ENCODE measurements at places on chromosomes 12 and 14. TPM values are rescaled to one million over a fixed set of nuclear protein-coding genes. Genes with fewer than 3 reads are reported as not detected.

GRCh38 chr12:107493666-107494065 lies 191.9 kb upstream of the PWP1 start:
- H3K36me3 ChIP-seq = peaks cover 17% of the 10 kb centered on the region
- peak overlapping the region; percentile 90 for H3K27ac ChIP-seq
- peaks cover 30% of the 10 kb centered on the region for H3K4me1 ChIP-seq
- no peak for DNase-seq
- H3K27me3 ChIP-seq = no peaks in the 10 kb centered on the region

DNA sequence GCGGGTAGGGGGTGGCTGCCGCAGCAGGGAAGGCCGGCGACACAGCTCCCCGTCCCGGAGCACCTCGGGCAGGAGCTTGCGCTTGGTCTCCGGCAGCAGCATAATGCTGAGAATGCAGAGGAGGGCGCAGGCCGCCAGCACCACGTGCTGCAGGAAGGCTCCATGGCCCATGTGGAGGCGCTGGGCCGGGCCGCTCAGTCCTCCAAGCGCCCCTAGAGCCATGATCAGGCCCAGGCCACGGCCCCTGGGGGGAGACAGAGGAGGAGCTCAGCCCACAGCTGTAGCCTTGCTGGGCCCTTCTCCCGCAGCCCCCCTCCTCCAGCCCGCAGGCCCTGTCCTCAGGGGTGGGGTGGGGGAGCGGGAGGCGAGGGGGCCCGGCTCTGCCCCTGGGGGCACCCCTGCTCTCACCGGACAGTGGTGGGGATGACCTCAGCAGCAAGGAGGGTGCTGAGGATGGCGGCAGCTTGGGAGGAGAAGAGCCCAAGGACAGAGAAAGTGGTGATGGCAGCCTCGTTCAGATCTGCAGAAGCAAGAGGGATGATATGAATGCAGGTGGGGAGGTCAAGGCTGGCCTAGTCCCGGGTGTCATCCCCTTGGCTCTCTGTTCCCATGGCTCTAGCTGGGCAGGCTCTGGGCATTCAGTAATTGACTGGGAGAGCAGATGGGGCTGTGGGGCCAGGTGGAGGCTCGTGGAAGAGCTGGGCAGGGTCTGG lies 5.8 kb downstream of the SLC22A17 start:
- H3K4me1 ChIP-seq = peaks cover 13% of the 10 kb centered on the region
- no peak overlapping the region for H3K27ac ChIP-seq
- DNase-seq = no peak
- H3K4me3 ChIP-seq = no peak overlapping the region
- peaks cover 26% of the 10 kb centered on the region for H3K27me3 ChIP-seq
- no peaks in the 10 kb centered on the region for H3K36me3 ChIP-seq

DNA sequence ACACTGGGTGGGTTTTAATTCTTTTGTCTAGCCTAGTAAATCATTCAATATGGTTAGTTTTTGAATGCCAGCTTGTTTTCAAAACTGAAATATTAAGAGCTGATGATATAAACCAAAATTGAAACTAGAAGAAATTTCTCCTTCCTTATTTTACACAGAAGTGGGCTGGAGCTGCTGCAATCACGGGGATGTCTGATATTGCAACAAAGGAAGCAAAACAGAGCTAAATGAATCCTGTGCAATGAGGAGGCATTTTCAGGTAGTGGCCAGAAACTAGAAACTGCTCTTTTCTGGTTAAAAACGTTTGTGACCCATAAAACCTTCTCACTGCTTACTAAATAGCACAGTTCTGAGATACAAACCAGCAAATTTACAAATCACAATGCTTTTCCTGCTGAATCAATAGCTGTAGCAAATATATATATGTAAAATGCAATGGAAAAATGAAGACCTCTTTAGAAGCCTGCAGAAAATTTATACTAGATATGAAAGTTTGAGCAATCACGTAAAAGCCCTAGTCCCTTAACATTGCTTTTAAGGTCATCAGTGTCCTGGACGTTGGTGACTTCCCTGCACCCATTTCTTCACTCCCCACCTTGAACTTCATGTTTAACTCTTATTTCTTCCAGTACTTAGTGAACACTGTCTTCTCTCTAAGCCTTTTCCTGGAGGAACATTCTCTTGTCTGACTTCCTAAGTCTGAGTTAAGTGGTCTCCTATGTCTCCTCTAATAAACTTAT lies 15.9 kb upstream of the LRRK2 start:
- no peaks in the 10 kb centered on the region for H3K27me3 ChIP-seq
- H3K27ac ChIP-seq = no peak overlapping the region
- H3K36me3 ChIP-seq = no peaks in the 10 kb centered on the region
- no peak for DNase-seq

- H3K36me3 ChIP-seq = no peaks in the 10 kb centered on the region
- DNase-seq = peak; percentile 80
- H3K27ac ChIP-seq = peak overlapping the region; percentile 40
- H3K27me3 ChIP-seq = peaks cover 57% of the 10 kb centered on the region
- peaks cover 72% of the 10 kb centered on the region for H3K4me1 ChIP-seq
These were observed 4.4 kb upstream of the SHMT2 start for GRCh38 chr12:57224973-57225679.

GRCh38 chr14:38207377-38207735 lies 348 bp upstream of the SSTR1 start:
- peak overlapping the region; percentile 3 for H3K27ac ChIP-seq
- H3K4me3 ChIP-seq = no peak overlapping the region
- no peak for DNase-seq
- H3K36me3 ChIP-seq = peaks cover 12% of the 10 kb centered on the region
- peaks cover 38% of the 10 kb centered on the region for H3K4me1 ChIP-seq

DNA sequence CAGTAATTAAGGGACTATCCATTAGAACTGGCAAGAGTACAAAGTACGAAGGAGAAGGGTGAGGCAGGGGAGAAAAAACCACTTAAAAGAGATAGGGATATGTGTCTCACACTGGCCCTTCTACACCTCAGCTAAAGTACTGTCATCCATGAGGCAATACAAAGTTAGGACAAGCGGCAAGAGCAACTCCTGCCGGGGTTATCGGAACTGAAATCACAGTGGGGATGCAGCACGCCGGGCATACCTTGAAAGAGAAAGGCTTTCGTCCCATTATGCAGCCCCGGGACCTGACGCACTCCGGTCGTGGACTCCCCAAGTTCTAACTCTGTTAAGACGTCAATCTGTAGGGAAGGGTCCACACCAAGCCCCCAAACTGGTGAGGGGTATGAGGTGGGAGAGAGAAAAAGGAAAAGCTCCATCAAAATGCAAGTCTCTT lies 1.1 kb downstream of the NELL2 start:
- DNase-seq = peak; percentile 13
- H3K4me3 ChIP-seq = peak overlapping the region; percentile 98
- peaks cover 21% of the 10 kb centered on the region for H3K4me1 ChIP-seq
- no peaks in the 10 kb centered on the region for H3K27me3 ChIP-seq

- H3K36me3 ChIP-seq = peaks cover 3% of the 10 kb centered on the region
- H3K27me3 ChIP-seq = no peaks in the 10 kb centered on the region
- H3K4me1 ChIP-seq = peaks cover 35% of the 10 kb centered on the region
- peak overlapping the region; percentile 84 for H3K4me3 ChIP-seq
- DNase-seq = no peak
These were observed 659 bp downstream of the TRAFD1 start for GRCh38 chr12:112126000-112126438.

- DNase-seq = no peak
- H3K27ac ChIP-seq = no peak overlapping the region
- peaks cover 6% of the 10 kb centered on the region for H3K4me1 ChIP-seq
- H3K27me3 ChIP-seq = peaks cover 53% of the 10 kb centered on the region
These were observed 81.9 kb downstream of the NEDD1 start for GRCh38 chr12:96988919-96989318.

- no peak overlapping the region for H3K27ac ChIP-seq
- no peak for DNase-seq
- peaks cover 8% of the 10 kb centered on the region for H3K27me3 ChIP-seq
- H3K4me1 ChIP-seq = no peaks in the 10 kb centered on the region
- no peak overlapping the region for H3K4me3 ChIP-seq
- no peaks in the 10 kb centered on the region for H3K36me3 ChIP-seq
These were observed 38.3 kb downstream of the SLC6A15 start for GRCh38 chr12:84874125-84874824.

DNA sequence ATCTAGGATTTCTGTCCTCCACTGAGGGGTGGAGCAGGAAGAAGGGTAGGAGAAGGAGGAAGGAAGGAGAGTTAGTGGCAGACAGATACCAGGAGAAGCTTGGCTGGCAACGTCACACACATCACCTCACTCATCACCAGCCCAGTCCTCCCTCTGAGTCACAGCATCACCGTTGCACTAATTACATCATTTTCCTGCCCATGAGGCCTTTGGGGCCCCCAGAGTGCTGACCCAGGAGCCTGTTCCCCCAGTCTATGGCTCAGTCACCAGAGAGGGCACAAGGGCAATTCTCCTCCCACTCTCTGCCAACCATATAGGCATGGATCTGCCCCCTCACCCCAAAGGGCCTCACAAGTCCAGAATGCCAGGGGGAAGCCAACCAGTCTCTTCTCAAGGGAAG lies 4.6 kb downstream of the RND1 start:
- DNase-seq = no peak
- H3K27me3 ChIP-seq = peaks cover 28% of the 10 kb centered on the region
- H3K4me1 ChIP-seq = peaks cover 23% of the 10 kb centered on the region
- H3K4me3 ChIP-seq = no peak overlapping the region

- peak overlapping the region; percentile 75 for H3K4me3 ChIP-seq
- H3K36me3 ChIP-seq = peaks cover 33% of the 10 kb centered on the region
- peak; percentile 52 for DNase-seq
- H3K27me3 ChIP-seq = peaks cover 2% of the 10 kb centered on the region
- H3K27ac ChIP-seq = peak overlapping the region; percentile 88
These were observed 53.9 kb downstream of the ANAPC7 start for GRCh38 chr12:110349514-110350151.

DNA sequence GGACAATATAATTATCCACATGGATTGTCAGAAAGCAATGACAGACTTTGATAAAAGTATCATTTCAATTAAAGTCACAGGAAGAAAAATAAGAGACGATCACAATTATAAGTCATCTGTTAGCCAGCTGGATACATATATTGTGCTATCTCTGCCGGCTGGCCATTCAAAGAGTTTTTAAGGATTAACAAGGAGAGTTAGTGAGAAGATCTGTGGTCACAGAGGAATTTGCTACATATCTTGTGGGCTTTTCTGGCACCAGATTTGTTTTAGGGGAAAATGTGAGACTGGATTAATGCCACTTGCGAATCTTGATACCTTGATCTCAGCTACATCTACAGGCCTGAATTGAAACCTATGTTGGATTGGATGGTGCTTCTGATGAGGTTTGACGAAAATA lies 90.9 kb upstream of the MANSC4 start:
- H3K36me3 ChIP-seq = peaks cover 8% of the 10 kb centered on the region
- H3K27ac ChIP-seq = no peak overlapping the region
- no peak for DNase-seq
- no peaks in the 10 kb centered on the region for H3K4me1 ChIP-seq

DNA sequence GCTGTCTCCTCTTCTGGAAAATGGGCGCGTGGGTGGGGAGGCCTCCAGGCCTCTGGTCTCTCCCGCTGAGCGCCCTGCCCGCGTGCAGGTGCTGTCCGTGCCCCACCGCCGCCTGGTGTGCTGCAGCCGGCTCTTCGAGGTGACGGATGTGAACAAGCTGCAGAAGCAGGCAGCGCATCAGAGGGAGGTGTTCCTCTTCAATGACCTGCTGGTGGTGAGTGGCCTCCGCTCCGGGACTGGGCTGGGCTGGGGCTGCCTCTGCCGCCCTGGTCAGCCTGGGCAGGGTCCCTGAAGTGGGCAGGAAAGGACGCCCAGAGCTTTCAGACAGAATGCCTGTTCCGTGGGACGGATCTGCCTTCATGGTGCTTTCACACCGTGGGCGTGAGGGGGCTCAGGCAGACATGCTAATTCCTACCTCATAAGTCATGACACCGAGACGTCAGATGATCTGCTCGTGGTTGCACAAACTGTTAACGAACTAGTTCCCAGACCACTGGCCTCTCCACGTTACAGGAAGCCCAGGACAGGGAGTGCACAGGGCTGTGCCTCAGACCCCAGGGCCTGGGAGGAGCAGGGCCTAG lies 50.5 kb downstream of the SLC6A12 start:
- no peaks in the 10 kb centered on the region for H3K36me3 ChIP-seq
- H3K27me3 ChIP-seq = peaks cover 2% of the 10 kb centered on the region
- H3K4me3 ChIP-seq = no peak overlapping the region
- no peak for DNase-seq
- H3K4me1 ChIP-seq = peaks cover under 1% of the 10 kb centered on the region
- no peak overlapping the region for H3K27ac ChIP-seq

GRCh38 chr12:89679631-89680030 lies 29.0 kb downstream of the ATP2B1 start:
- no peak overlapping the region for H3K27ac ChIP-seq
- H3K4me3 ChIP-seq = peak overlapping the region; percentile 1
- H3K4me1 ChIP-seq = peaks cover 72% of the 10 kb centered on the region
- no peak for DNase-seq
- H3K36me3 ChIP-seq = peaks cover 40% of the 10 kb centered on the region
- H3K27me3 ChIP-seq = no peaks in the 10 kb centered on the region

- no peaks in the 10 kb centered on the region for H3K36me3 ChIP-seq
- H3K4me1 ChIP-seq = peaks cover 16% of the 10 kb centered on the region
- H3K4me3 ChIP-seq = no peak overlapping the region
- no peak for DNase-seq
- H3K27me3 ChIP-seq = no peaks in the 10 kb centered on the region
- H3K27ac ChIP-seq = no peak overlapping the region
These were observed 495.1 kb upstream of the CCDC196 start for GRCh38 chr14:65991104-65991503.

DNA sequence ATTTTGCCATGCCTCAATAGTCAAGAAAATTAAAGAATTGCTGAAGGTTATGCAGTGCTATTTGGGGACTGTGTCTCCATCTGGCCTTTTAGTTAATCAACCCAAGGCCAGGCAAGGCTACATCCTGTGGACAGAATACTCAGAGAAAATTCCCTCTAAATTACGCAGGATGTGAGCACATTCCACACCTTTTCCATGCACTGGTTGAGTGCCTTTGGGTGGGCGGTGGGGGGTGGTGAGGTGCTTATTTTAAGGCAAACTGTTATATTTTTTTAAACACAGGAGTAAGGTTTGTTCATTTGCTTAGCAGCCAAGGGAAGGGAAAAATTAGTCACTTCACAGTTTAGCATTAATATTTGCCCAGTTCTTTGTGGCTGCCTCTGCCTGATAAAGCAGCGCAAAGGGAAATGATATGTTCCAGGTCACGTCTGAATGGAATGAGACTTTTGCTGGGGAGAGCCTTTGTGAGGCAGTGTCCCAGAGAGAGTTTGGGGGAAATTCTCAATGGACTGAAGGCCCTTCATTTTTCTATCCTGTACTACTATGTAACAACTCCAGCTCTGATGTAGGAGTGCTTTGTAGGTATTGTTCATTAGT lies 17.2 kb upstream of the KCNA5 start:
- no peaks in the 10 kb centered on the region for H3K4me1 ChIP-seq
- no peak for DNase-seq
- H3K4me3 ChIP-seq = no peak overlapping the region

- H3K27ac ChIP-seq = no peak overlapping the region
- H3K36me3 ChIP-seq = no peaks in the 10 kb centered on the region
- no peak for DNase-seq
- no peak overlapping the region for H3K4me3 ChIP-seq
These were observed 101.2 kb upstream of the CCDC175 start for GRCh38 chr14:59677771-59678231.

Gene LRP1-AS
- total RNA-seq = not detected

Gene NABP2
- total RNA-seq = 13.3 TPM

Gene GDF3
- total RNA-seq = not detected

Gene PTCSC3
- not detected for total RNA-seq

Gene NELL2
- total RNA-seq = 633 TPM

Gene POTEM
- not detected for total RNA-seq

Gene SCN8A
- 1.8 TPM for total RNA-seq

Gene GSC
- not detected for total RNA-seq

Measured in naive thymus-derived CD8-positive, alpha-beta T cell (primary cell).